Posterior vena cava (tissue), 2 donors: ENCODE measurements at places on chromosomes 16 and 17. TPM values are rescaled to one million over a fixed set of nuclear protein-coding genes. Genes with fewer than 3 reads are reported as not detected.
A peak's percentile ranks its signal among the peaks of the same experiment; 100 is the strongest.

DNA sequence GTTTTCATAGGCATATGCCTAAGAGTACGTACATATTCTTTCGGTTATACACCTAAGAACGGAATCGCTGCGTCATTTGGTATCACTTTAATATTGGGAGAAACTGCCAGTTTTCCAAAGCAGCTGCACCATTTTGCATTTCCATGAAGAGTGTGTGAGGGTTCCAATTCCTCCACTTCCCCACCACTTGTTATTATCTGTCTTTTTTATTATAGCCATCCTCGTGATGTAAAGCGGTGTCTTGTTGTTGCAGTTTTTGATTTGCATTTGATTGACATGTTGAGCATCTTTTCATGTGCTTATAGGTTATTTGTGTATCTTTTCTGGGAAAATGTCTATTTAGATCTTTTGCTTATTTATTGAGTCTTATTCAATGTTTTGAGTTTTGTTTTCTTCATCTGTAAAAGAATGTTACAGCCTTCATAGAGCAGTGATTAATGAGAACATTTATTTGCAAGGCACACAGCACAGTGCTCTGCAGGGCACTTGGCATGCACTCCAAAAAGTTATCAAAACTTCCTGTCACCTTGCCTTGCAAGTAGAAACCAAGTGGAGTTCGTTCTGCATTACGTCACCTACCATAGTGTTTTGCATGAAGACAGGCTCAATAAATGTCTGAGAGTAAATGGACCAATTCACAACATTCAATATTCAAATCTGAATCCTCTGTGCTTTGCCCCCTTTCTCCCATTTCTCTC is 26.6 kb upstream of the ST6GALNAC1 start:
- no peak for DNase-seq

- peak; percentile 90 for DNase-seq
Observed at GRCh38 chr16:69741951-69742904, 12.5 kb downstream of the NOB1 start.

- DNase-seq = no peak
Observed at GRCh38 chr17:78355701-78356100, 4.2 kb downstream of the SOCS3 start.

GRCh38 chr17:27644586-27644985 is 13.6 kb downstream of the LGALS9 start:
- no peak for DNase-seq

- no peak for DNase-seq
Observed at GRCh38 chr16:15897121-15897780, 8.8 kb upstream of the CEP20 start.

- DNase-seq = no peak
Observed at GRCh38 chr16:66115373-66115772, 251.1 kb upstream of the CDH5 start.

- DNase-seq = no peak
Observed at GRCh38 chr17:66343531-66344078, 41.2 kb downstream of the PRKCA start.

- DNase-seq = no peak
Observed at GRCh38 chr16:81651758-81652718, 127.1 kb upstream of the PLCG2 start.

GRCh38 chr17:57166803-57167202 is 81.8 kb downstream of the AKAP1 start:
- DNase-seq = no peak

DNA sequence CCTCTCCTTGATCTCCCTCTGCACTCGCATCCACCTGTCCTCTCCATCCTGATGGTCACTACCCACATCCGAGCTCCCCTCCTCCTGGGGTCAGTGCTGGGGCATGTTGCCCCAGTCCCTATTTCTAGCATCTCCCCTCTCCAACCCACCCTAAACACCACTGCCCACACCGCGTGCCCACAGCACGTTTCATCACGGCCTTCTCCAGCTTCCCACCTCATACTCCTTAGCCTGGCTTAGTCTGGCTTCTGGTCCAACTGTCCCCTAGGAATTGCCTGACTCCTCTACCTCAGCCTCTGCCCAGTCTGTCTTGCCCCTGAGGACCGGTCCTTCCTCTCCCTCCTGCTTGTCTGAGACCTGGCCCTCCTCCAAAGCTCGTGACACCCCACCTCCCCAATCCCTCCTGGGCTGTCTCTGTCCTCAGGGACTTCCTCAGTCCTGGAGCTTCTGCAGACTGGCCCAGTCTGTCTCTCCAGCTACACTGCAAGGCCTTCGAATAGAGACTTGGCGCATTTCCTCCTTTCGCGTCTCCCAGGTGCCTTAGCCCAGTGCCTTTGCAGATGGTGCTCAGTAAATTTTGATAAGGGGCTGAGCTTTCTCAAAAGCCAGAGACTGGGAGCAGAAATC is 4.9 kb downstream of the ALOX15 start:
- peak; percentile 44 for DNase-seq

DNA sequence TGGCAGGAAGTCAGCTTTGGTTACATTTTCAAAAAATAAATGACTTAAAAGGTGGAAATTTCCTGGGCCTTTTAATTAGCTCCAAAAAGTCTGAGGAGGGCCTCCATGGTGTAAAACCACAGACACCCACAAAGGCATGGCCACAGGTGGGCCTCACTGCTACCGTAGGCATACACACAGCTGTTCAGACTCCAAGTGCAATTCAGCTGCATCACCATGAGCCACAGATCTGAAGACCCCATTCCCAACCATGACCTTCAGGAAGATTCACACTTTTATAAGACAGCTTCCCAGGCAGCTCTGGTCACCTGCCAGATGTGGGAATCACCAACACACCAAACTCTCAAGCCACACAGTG is 20.6 kb downstream of the CSNK2A2 start:
- no peak for DNase-seq

DNA sequence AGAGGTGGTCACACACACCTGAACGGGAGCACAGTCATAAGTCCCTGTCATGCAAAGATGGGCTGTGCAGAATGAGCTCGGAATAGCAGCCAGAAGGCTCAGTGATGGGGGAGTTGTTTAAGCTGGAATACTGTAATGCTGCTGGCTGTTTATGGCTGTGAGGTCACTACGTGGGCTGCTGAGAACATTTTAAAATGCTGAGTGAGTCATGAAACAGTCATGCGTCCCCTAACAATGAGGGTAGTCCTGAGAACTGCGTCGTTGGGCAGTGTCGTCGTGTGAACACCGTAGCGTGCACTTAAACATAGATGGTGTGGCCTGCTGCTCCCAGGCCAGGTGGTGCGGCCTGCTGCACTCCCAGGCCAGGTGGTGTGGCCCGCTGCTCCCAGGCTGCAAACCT is 39.7 kb downstream of the TBCD start:
- DNase-seq = no peak

GRCh38 chr16:19114359-19115147 is 789 bp downstream of the ITPRIPL2 start:
- DNase-seq = peak; percentile 93

DNA sequence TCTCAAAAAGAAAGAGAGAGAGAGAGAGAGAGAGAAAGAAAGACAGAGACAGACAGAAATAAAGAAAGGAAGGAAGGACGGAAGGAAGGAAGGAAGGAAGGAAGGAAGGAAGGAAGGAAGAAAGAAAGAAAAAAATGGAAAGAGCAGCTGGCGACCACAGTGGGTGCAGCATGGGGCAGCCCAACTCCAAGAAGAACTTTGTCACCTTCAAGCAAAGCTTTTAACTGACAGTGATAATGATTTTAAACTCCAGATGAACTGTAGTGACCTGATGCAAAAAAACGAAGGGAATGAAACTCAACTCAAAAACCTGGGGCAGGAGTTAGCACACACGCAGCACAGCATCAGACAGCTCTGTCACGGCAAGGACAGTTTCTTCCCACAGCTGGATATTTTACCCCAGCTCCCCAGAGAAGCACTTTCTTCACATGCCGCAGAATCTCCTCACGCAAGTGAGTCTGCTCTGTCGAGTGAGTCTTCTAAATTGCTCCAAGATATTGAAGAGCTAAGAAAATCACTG is 5.0 kb upstream of the ARHGAP17 start:
- no peak for DNase-seq

GRCh38 chr17:53314521-53314920 is 508.2 kb upstream of the KIF2B start:
- DNase-seq = no peak

GRCh38 chr17:57572062-57572461 is 173.0 kb downstream of the CCDC182 start:
- no peak for DNase-seq

DNA sequence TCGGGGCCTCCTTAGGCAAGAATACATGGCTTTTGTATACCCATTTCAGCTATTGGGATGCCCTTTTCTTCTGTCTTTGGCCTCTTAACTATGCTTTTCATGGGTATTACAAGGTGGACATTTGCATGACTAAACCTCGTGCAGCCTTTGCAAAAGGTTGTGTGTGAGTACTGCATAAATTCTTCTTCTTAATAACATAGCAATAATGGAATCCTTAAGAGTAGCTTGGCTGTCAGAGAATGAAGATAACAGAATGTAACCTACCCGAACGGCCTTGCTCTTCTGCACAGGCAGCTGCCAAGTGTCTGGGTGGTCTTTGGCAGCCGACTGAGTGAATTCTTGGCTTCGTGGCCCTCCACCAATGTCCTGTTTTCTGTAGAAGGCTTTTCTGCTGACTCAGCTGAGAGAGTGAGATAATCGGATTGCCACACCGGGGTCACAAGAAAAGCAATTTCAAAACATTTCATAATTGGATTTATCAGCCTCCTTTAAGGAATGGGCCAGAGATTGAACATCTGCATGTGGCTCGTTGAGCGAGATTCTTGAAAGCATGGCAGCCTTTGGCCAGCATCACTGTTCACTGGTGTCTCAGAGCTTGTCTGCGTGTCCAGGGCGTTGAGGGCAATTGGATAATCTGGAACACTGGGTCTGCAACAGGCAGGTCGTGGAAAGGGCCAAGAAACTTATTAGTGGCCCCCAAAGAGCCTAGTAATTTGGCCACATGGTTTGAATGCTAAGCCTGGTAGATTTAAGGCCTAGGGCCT is 13.4 kb downstream of the IRF8 start:
- DNase-seq = peak; percentile 68

DNA sequence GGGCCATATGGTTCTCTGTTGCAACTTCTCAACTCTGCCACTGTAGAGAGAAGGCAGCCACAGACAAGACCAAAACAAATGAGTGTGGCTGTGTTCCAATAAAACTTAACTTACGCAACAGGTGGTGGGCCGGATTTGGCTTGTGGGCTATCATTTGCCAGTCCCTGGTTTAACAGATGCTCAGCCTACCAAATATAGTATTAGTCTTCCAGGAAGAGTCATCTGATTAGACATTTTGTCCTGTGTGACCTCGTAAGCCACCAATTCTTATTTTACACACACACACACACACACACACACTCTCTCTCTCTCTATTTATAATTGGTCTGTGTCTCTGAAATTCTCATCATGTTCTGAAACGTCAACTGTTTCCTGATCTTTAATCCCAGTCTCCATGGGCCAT is 245.9 kb downstream of the XYLT1 start:
- DNase-seq = no peak

DNA sequence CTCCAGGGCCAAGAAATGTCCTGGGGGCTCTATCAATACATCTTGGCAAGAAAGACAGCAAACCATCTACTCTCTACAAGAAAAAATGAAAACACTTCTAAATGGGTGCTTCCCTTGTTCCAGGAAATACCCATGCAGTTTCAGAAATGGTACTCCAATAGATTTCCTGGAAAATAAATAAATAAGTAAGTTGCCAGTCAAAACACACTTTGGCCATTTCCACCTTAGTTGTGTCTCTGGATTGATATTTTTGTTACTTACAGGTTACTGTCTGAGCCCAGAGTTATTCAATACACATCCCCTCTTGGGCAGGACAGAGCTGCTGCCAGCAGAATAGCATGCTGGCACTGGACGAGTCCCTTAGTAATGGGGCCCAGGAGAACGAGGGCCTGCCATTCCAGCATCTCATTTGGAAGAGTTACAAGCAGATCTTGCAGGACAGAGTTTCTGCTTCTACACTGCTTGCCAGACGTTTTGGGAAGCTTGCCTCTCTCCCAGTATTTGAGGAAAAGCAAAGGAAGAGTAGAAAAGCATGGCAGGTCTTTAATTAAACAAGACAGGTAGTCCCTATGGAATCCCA is 100.5 kb downstream of the SMG6 start:
- no peak for DNase-seq

GRCh38 chr16:82094942-82095540 is 60.0 kb downstream of the HSD17B2 start:
- DNase-seq = no peak

GRCh38 chr16:66899945-66900710 is 18.6 kb downstream of the CDH16 start:
- peak; percentile 93 for DNase-seq

GRCh38 chr17:57603978-57604377 is 141.1 kb downstream of the CCDC182 start:
- no peak for DNase-seq

GRCh38 chr16:77234611-77235010 is 35.4 kb downstream of the SYCE1L start:
- no peak for DNase-seq

DNA sequence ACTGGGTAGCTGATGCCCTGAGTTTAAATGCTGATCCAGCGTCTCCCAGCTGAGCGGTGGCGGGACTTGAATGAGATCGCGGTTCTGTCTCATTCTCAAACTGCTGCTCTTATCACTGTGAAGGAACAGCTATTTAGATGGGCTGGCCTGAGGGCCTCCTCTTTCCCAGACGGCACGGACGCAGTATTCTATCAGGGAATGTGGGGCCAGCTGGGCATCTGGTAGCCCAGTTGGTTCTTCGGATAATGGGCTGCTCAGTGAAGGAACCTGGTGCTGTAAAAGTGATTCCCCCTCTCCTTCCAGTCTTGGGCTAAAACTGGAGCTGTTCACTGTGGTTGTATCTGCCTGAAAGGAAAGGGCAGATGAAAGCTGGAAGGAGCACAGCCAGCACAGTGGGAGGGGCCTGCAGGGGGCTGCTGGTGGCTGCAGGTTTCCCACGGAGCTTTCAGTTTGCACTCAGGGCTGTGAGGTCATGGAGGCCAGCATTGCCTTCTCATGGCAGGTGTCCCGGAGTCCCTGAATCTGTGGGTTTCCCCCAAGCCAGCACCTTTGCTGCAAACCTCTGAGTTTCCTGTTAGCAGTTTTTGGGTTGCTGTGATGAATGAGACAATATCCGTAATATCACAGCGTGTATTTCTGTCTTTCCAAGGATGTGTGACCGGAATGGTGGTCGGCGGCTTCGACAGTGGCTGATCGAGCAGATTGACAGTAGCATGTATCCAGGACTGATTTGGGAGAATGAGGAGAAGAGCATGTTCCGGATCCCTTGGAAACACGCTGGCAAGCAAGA is 3.6 kb downstream of the IRF8 start:
- no peak for DNase-seq

Gene GRIN2C
- 0.38 TPM for total RNA-seq

Gene RAMP2
- total RNA-seq = 46.3 TPM

Gene MYH11
- 1,932 TPM for total RNA-seq

Gene CRHR1
- not detected for total RNA-seq

Gene ALOX12
- not detected for total RNA-seq

Gene WFIKKN1
- total RNA-seq = 0.14 TPM

Gene TLCD3B
- not detected for total RNA-seq

Gene CNGB1
- not detected for total RNA-seq
